ENCODE measurements at places on chromosomes 16 and 17.

DNA sequence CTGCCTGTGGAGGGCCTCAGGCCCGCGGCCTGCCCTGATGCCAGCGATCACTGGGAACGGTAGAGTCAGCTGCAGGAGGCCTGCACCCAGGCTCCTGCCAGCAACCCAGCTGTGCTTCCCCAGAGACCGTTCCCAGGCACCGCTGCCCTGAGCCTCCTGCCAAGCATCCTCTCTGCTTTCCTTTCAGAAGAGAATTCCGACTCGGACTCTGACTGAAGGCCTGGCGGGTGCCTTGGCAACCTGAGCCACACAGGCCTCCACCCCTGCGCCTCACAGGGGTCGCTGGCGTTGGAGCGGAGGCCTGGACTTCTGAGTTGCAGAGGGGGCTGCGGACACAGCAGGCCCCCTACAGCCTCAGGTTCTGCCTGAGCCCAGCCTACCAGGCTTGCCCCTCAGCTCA is 7.9 kb downstream of the CMTM3 start:
- DNase-seq: no peak

- DNase-seq: no peak
These were observed 242.2 kb downstream of the SHISA9 start for GRCh38 chr16:13143551-13143950.

- no peak for DNase-seq
These were observed 23.1 kb downstream of the PRDM7 start for GRCh38 chr16:90053902-90054500.

DNA sequence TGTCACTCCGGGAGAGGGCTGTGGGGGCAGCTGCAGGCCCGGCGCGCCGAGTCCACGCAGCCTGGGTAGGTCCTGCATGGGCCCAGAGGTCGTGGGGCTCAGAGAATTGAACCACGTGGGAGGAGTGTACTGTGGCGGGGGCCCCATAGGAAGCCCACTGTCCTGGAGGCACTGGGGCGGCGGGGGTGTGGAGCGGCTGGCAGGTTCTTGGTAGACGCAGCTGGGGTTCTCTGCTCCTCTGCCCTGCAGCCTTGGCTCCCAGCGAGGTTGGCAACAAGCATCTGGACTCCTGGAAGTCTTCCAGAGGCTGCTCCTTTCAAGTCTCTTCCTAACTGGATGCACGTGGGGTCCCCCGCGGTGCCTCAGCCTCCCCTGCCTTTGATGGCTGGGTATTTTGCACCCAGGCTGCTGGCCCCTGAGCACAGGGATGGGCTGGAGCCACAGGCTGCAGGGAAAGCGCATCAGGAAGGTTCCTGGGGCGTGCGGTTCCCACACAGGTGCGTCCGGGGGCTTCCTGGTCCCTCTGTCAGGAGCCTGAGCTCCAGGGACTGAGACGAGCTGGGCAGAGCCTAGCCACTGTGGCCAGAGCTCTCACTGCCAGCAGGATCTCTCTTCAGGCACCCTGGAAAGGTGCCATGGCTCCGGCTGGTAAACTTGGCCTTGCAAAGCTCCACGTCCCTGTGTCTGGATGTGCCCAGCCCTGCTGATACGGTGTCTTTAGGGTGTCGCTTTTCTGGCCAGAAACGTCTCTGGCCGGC is 9.3 kb downstream of the KCTD5 start:
- DNase-seq: peak; percentile 41

GRCh38 chr17:539066-539465 is 175.6 kb downstream of the VPS53 start:
- no peak for DNase-seq

DNA sequence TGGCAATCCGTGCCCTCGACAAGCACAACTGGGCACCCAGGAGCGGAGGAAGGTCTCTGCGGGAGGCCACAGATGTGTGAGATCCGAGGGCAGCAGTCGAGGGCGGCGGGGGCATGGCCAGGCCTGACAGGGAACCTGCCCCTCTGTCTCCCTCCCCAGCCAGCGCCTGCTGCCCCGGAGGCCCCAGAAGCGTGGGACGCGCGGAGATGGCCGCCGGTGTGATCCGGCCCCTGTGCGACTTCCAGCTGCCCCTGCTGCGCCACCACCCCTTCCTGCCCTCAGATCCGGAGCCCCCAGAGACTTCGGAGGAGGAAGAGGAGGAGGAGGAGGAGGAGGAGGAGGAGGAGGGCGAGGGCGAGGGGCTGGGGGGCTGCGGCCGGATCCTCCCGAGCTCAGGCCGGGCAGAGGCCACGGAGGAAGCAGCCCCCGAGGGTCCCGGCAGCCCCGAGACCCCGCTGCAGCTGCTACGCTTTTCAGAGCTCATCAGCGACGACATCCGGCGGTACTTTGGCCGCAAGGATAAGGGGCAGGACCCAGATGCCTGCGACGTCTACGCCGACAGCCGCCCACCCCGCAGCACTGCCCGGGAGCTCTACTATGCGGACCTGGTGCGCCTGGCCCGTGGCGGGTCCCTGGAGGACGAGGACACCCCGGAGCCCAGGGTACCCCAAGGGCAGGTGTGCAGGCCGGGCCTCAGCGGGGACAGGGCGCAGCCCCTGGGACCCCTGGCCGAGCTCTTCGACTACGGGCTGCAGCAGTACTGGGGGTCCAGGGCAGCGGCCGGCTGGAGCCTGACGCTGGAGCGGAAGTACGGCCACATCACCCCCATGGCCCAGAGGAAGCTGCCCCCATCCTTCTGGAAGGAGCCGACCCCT is 1.7 kb downstream of the PERCC1 start:
- no peak for DNase-seq

GRCh38 chr17:46182961-46183360 is 10.3 kb downstream of the KANSL1 start:
- no peak for DNase-seq

DNA sequence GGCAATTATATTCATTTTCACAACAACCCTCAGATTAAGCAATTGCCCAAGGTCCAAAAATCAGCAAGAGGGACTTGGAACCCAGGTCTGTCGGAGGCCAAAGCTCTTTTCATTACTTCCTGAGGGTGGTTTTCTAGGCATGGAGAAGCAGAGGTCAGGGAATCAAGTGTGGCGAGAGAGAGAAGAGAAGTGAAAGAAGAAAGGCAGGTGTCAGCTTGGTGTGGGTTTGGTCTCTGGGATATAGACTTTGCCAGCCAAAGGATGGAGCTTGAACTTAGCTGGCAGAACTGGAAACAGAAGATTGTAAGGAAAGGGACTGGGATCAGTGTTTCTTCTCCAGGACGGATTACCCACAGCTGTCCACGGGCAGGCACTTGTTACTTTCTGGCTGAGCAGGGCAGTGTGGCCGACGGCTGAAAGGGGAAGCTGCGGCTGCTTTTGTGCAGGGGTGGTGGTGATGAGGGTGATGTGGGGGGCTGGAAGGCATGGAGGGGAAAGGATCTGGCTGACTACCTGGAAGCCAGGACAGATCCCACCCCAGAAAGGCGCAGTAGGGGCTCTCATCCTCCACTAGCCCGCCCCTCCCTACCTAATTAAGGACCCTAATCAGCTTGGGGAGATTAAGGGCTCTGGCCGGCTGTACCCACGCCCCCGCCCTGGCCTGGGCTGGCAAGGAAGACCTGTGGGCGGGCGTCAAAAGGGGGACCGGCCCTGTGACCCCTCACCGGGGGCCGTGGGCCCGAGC is at the start of gene GUCY2D:
Gene GUCY2D, plus strand, starts transcription at position 640 of the 745 bp plus-strand sequence. CDS start 433 bp downstream, outside the sequence.
- no peak for DNase-seq
